Activated T-cell treated with anti-CD3 and anti-CD28 coated beads for 24 hours (primary cell): ENCODE measurements at places on chromosomes 7 and 10.

DNA sequence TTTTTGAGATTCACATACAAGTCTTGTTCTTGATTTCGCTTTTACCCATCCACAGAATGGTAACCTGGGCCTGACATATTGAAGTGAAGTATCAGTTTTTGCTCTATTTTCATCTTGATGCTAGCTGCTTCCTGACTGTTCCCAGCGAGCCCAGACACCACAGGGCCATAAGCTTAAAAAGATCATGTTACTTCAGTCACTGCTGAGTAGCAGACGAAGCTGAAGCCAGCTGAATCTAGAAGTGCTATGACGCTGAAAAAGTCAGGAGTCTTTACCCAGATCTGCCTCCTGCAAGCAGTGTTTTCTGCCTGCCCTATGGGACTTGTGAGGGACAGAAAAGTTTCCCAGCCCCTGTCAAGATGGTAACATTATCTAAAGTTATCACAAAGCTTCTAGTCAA is 2.7 kb upstream of the PRXL2A start:
- no peak for DNase-seq

DNA sequence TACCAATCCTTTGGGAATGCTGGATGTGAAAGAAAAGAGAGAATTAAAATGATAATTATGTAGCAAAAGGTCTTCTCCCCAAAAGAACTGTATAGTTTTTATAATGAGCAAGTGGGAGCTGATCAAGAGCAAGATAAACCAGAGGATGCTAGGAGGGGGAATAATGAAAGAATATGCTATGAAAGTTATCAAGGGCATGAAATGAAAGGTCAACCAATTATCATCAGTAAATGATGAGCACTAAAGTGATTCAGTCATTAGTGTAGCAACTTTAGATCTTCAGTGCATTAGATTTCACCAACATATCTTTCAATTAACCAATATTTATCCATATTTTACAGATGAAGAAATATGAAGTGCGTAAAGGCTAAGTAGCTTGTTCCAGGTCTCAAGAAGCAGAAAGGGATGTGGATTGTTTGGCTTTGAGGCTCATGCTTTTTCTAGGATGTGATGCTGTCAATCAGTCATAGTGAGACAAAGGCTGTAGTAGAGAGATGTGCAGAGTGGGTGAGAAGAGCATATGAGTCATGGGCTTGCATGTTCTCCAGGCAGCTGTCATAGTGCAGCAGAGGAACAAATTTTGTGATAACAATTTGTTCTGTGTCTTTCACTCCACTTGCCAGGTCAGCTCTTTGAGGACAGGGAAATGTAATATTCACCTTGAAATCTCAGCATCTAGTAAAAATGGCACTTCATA is 5.7 kb upstream of the OR2F2 start:
- DNase-seq = no peak

GRCh38 chr10:114623661-114624294 is 34.3 kb downstream of the ABLIM1 start:
- DNase-seq = no peak

DNA sequence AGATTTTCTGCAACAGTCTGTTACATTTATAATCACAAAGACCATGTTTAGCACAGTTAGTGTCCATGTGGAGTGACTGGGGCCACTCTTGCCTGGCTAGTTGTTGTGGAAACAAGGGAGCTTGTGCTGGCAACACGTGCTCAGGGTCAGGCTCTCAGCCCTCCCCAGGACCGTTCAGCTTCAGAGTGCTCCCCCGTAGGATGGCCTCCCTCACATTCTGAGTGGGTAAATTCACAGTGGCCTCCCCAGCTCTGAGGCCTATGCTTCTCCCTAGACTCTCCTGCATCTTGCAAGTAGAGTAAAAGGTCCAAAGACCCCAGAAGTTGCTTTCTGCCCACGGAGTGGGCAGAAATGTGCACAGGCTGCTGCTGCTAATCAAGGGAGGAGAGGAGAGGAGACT is 122.3 kb downstream of the ADCY1 start:
- no peak for DNase-seq

GRCh38 chr7:147047696-147048095 is 931.1 kb downstream of the CNTNAP2 start:
- no peak for DNase-seq

DNA sequence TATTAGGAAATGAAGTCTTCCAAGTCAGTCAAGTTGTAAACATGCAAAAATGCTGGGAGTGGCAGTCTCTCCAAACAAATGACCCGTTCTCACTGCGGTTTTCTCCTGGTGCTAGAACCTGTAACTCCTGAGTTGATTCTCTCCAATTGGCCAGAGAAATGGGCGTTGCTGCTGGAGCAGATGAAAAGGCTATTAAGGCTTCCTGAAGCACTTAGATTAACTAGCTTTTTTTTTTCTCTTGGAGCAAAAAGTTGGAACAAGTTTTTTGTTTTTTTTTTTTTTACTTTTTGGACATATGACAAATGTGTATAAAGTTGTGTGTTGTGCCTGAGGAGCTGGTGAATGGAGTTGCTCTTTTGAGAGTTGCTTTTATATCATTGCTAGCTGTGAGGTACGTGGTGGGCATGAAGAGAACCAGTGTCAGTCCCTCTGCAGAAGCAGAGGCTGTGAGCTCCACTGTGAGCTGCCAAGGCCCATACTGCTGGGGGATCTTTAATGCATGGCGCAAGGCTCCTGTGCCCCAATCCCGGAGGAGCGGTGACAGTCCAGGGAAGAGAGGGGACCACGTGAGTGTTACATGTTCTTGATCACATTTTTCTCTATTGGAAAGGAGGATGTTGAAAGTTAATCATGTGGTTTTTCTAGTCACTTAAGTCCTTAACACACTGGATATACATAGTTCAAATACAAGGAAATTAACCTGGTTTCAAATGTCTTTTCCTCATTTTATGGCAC is 393.6 kb upstream of the GALNT17 start:
- DNase-seq = no peak

- no peak for DNase-seq
Measured at GRCh38 chr7:91465595-91466061, 201.4 kb downstream of the FZD1 start.

DNA sequence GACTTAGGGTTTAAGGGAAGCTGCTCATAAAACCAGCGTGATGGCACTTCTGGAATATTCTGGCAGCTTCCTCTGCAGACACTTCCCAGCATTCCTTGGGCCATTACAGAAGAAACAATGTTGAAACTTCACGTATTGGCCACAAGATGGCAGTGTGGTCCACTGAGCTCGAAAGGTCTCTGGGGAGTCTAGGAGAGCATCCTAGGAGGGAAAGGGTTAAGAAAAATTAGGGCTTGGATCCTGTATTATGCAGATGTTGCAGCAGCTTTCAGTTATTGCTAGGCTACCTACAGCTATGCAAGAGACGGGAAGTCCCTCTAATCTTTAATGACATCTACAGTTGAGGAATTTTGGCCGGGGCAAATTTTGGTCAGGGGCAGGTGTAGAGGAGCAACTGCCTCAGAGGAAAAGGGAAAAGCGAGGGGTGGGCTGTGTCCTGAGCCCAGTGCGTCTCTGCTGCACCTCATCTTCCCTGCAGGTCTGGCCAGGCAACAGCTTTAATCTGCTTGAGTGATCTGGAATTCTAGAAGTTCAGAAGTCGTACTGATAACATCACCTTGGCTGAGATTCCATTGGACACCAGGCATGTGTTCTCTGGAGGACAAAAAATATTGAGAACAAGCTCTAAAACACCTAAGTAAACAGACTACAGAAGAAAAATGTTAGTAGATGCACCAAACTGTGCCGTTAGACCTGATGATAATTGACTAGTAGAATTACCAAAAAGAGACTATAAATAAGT is 220.8 kb upstream of the PRSS58 start:
- no peak for DNase-seq

DNA sequence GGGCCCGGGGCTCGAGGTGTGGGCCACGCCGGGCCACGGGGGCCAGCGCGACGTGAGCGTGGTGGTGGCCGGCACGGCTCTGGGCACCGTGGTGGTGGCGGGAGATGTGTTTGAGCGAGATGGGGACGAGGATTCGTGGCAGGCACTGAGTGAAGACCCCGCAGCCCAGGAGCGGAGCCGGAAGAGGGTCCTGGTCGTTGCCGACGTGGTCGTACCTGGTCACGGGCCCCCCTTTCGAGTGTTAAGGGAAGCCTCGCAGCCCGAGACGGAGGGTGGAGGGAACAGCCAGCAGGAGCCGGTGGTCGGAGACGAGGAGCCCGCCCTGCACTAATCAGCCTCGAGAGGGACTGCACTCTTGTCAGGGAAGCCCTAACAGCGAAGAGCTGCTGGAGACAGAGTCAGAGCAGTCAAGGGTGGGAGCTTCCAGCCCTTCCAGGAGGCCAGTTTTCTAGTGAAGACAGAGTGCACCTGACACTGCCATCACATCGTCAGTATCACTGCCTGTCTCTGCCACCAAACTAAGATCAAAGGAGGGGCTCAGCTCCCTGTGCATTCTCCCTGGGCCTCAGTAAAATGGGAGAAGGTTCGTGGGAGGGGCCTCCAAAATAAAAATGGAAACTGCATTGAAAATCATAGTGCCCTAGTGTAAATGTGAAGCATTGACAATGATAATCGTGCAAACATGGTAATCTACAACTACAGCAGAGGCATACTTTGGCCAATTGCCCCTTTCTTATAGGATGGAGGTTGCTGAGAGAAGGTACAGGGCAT is 1.3 kb downstream of the MBLAC1 start:
- no peak for DNase-seq

GRCh38 chr10:114384181-114384580 is 20.1 kb downstream of the AFAP1L2 start:
- DNase-seq = no peak

DNA sequence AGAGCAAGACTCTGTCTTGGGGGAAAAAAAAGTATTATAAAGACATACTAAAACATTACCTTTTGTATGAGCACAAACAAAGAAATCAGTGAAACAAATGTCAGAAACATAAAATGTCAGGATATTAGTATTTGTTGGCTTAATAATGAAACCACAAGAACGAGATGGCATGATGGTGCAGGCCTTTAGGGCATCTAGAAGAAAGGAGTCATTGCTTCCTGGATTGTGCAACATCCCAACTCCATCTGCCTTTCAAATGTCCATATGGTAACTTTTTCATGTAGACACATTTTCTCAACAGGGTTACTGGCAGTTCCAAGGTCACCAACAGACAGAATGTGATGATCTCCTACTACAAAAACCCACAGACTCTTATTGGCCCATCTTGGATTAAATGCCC is 96.6 kb downstream of the ZNF248 start:
- no peak for DNase-seq

DNA sequence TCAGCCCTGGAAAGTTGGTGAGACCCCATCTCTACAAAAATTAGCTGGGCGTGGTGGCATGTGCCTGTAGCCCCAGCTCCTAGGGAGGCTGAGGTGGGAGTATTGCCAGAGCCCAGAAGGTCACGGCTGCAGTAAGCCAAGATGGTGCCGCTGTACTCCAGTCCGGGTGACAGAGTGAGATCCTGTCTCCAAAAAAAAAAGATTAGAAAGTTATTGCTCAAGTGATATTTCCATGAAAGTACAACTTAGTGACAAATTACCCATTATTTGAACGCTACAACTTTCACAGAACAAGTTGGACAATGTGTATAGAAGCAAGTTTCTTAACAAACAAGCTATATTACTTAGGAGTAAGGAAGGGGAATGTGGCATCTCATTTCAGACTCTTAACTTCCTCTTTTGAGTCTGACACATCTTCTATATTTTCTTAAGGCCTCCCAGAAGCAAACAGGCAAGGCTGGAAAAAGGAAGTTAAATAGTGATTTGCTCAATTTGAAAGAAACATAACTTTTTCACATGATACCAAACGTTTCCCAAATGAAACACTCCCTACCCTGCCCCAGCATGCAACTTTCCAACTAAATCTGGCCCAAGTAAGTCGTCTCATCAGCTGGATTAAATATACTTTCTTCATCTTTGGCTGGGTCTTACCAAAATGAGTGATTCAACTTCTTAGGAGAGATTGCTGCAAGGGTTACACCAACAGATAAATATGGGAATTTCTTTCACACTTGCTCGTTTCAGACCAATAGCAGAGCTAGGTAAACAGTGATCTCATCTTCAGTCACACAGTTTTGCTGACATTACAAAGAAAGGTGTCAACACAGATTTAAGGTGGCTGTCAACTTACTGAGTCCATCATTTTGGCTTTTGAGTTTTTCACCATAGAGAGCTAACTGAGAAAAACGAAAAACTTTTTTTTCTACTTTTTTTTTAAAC is 66.3 kb upstream of the KLF6 start:
- no peak for DNase-seq

- peak; percentile 62 for DNase-seq
Measured at GRCh38 chr10:101780818-101781654, 2.2 kb downstream of the NPM3 start.

DNA sequence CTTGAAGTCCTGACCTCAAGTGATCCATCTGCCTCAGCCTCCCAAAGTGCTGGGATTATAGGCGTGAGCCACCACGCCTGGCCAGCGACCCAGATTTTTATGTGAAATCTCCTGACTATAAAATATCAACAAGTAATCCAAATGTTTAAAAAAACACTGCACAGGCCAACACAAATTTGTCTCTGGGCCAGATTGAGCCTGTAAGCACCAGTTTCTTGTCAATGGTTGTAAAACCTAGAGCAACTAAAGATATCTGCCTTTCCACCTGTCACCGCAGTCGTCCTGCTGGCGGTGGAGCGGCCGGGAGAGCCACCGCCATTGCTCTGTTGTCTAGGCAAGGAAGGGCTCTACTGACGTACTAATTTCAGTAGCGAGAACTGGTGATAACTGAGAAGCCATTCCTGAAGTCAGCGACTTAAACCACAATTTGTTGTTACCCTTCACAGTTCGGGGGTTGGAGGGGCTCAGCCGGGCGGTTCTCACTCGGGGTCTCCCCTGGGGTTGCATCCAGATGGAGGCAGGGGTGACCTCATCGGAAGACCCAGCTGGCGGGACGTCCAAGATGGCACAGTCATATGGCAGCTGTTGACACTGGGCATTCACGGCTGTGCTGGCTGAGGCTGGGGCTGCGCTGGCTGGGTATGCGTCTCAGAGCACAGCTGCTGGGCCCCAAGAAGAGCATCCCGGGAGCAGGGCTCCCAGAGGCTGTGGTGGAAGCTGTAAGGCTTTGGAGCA is 55.2 kb upstream of the PDGFA start:
- no peak for DNase-seq

GRCh38 chr10:79024720-79025198 is 44.0 kb upstream of the ZMIZ1 start:
- no peak for DNase-seq

DNA sequence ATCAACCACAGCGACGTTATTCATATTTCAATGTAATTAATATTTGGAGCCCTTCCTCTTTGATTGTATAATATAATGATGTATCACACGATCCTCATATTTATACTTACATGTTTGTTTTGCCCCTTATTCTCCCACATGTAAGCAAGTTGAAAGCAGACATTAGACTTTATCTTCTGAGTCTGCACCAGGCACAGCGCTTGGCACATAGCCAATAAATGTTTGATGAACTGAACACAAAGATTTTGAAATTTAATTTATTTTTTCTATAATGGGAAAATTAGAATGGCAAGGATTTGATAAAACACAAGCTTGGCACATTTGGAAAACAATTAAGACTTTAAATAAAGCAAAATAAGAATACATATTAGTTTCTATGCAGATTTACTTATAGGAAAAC is 31.6 kb downstream of the ZFAND4 start:
- no peak for DNase-seq

- DNase-seq = no peak
Measured at GRCh38 chr7:9600974-9601373, 1167.6 kb downstream of the NXPH1 start.

- no peak for DNase-seq
Measured at GRCh38 chr7:37901890-37902524, 14.6 kb downstream of the SFRP4 start.
